Stimulated activated effector memory CD8-positive, alpha-beta T cell treated with anti-CD3 and anti-CD28 coated beads, Interleukin-12 subunit alpha, Interleukin-12 subunit beta, amount 100 ng/mL, for 72 hours (primary cell): ENCODE measurements at places on chromosomes 16 and 17.

GRCh38 chr16:66491716-66492064, 58.2 kb downstream of the TK2 start:
- DNase-seq: no peak

DNA sequence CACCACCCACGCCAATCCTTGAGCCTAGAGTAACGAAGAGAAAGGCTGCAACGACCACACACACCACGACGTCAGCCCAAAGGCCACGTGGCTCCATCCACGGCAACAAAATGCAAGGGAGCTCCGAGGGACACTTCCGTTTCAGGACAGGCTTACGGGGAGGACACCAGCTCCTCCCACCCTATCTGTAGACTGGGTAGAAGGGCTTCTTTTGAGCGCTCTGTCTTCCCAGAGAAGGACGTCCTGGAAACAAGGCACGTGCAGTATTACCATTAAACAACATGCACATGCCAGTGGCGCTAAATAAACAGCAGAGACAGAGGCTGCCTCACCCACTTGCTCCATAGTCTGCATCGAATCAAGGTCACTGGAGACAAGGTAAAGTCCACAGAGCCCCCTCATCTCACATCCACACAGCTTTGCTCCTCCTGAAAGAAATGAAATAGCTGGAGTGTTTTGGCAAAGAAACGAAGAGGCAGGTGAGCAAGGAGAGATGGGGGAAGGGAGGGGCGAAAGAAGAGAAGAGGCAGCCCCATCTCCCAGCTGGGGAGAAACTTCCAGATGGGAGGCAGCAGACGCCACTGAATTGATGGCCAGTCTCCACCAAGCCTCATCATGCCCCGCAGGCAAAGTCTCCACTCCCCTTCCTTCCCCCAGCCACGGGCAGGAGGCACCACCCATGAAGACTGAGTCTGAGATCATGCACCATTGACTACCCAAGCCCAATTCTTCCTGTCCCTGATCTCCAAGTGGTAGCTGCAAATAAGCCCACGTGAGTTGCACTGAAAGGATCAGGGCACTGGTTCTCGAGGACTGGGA, 24.0 kb downstream of the ZFHX3 start:
- DNase-seq: no peak

DNA sequence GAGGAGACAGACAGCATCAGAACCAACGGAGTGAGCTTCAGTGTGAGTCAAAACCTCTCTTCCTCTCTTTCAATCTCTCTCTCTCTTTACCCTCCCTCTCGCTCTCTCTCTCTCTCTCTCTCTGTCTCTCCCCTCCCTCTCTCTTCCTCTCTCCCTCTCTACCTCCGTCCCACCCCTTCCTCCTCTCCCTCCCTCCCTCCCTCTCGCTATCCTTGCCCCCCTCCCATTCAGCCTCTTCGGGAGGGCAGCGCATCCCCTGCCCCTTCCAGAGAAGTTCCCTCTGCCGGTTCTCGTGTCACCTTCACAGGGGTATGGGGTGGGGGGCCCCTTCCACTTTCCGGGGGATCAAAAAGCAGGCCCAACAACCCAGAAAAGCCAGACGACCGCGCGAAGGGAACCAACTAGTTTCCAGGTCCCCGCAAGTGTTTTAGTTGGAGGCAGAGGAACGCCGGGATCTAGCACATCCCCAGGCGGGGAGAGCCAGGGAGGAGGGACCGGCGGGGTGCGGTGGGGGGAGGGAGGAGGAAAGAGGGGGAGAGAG, 28.9 kb upstream of the RBFOX1 start:
- DNase-seq: no peak

DNA sequence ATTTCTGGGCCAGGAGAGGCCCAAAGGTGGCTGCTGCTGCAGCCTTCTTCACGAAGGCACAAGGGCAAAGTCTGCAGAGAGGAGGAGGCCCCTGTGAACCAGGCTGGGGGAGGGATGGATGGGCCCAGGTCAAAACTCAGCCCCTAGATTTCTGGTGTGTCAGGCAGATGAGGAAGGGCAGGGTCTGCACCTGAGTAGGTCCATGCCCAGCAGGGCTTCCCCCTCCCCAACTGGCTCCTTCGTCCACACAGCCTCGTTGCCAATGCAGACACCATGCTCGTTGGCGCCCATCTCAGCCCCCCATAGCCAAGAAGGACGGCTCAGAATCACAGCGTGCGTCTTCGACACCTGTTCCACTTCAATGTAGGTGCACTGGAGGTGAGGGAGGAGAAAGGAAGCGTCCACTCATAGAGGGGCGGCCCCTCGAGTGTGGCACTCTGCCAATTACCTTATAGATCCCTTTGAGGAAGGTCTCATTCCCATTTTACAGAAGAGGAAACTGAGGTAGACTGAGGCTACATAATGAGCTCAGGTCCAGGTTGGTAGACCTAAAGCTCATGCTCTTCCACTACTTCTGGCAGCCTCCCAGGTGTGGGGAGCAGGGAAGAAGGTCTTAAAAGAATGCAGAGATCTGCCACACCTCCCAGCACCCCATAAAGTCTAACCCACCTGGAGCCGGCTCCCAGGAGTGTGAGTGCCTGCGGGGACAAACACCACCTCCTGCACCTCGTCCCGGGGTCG, 902 bp downstream of the SCRN2 start:
- no peak for DNase-seq

- DNase-seq: no peak
Observed at GRCh38 chr16:50718061-50718760, 23.7 kb upstream of the CYLD start.

GRCh38 chr16:4460936-4461249, 13.5 kb downstream of the NMRAL1 start:
- DNase-seq: no peak

DNA sequence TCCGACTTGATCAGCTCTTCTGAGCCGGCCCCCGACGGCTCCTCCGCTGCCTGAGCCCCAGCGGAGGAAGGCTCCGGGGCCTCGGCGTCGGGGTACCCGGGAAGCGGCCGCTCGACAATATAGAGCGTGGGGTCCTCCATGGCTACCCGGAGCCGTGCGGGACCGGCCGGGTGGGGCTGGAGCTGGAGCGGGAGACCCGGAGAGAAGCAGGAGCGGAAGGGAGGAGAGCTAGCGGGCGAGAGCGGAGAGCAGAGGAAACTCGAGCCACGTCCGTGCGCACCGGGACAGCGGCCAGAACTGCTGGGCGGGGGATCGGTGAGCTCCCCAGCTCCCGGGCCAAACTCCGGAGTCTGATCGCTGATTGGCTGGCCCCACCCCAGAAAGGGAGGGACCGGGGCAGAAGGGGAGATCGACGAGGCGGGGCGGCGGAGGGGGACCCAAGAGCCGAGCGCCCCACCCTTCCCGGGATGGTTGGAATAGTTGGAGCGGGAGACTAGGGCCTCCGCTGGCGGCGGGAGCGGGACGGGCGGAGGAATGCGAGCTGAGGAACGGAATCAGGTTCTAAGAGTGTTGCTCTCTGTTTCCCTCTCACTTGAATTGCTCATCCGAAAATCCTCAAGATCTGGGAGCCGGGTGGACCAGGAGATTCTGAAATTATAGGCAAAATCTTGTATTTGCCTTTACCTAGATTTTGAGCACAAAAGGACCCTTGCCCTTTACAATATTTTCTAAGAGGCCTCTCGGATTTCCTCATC, at the start of gene CAVIN1:
Gene CAVIN1, minus strand, starts transcription at position 299 of the 755 bp plus-strand sequence. Its CDS starts 159 bp downstream, at position 140.
- no peak for DNase-seq

DNA sequence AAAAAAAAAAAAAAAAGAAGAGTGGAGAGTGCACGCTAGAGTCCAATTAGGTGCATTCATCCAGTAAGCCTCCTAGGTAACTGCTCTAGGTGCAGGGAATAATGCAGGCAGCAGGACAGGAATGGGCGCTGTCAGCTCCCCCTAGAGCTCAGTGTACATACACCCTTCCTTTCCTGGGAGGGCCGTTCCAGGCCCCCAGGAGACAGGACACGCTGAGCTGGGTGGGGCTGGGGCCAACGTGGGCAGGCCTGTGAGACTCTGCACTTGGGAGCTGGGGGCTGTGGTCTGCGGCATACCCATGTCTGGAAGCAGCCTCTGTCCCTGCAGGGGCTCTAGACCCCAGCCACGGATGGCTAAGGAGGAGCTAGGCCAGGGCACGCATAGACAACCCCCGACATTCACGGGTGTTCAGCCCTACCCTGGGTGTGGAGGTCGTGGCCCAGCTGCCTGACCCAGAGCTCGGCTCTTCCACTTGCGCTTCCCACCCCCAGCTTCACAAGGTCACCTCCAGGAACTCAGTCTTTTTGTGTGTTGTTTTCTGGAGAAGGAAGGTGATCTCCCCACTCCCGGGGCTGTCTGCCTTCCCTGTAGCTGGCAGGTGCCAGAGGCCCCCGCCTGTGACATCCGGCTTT, 1.0 kb upstream of the ANTKMT start:
- no peak for DNase-seq

DNA sequence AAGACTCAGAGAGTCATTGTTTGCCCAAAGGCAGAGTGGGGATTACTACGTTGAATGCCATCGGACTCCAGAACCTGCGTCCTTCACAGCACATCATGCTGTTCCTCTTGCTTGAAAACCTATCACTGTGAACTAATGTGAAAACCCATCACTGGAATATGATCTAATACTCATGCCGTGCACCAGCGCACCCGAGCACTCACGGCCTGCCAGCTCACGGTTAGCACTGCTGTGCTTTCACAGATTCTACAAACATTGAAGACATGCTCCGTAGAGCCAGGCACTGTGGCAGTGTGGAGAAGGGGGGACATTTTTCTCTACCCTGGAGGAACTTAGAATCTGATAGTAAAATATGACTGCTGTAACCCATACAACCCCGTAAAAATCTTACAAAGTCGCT, 350.4 kb downstream of the C16orf95 start:
- DNase-seq: no peak
